ENCODE measurements at places on chromosomes 4 and X.

- no peak for DNase-seq
Observed at GRCh38 chr4:83247415-83248357, 36.9 kb downstream of the COQ2 start.

GRCh38 chrX:143081231-143081630 lies 55.5 kb downstream of the SPANXN4 start:
- DNase-seq: no peak

DNA sequence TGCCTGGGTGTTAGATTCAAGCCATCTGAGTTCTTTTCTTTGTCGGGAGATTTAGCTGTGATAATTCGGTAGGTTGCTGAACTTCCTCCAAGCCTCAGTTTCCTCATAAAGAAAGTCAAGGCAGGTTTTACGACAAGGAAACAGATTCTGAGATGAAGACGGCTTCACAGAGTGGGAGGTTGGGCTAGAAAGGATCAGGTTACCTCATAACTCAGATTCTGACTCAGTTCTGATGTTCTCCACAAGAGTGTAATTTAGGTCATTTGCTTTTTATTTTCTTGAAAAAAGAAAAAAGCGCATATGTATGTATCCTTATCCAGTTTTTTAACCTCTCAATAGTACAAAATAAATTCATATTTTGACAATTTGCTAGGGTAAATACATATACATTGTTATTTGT lies 47.2 kb upstream of the ELOVL6 start:
- DNase-seq: no peak

- no peak for DNase-seq
Observed at GRCh38 chr4:35166466-35166865, 1077.8 kb downstream of the ARAP2 start.

GRCh38 chr4:139622901-139623381 lies 42.7 kb upstream of the MGST2 start:
- no peak for DNase-seq

- DNase-seq: no peak
Observed at GRCh38 chr4:3257556-3258482, 8.9 kb downstream of the MSANTD1 start.

- no peak for DNase-seq
Observed at GRCh38 chr4:19725130-19725529, 526.6 kb upstream of the SLIT2 start.

DNA sequence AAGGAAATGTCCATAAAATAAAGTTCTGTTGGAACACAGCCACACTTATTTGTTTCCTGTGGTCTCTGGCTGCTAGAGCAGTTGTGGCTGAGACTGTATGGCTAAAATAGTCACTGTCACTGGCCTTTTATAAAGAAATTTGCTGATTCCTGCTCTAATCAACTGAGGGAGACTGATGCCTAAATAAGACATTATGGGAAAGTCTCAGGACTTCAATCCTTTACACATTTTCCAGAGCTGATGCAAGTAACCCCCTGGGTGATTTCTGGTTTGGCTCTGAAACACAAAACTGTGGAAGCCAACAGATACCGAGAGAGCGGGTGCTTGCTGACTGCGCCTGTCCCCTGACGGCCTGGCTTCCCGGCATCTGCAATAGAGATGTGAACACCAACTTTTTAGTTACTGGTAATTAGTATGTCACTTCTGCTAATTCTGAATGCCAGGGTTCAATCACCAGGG lies 64.0 kb downstream of the POLR2B start:
- DNase-seq: no peak

GRCh38 chrX:52261463-52262194 lies 76.9 kb downstream of the MAGED4 start:
- DNase-seq: peak; percentile 86

DNA sequence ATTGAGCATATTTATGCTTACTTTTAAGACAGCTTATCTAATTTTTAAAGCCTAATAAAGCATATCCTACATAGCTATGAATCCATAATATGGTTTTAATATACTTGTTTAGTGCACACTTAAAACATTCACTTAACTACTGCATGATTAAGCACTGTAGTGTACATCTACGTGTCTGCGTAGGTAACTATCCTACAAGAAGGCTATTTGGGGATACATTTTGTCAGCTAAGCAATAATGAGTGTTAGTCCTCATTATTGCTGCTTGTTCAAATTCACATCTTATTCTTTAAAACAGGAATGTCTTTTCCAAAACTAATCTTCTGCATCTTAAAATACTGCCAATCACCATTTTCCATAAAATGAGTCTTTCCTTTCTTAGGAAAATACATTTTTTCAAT lies 38.6 kb downstream of the GASK1B start:
- DNase-seq: no peak

DNA sequence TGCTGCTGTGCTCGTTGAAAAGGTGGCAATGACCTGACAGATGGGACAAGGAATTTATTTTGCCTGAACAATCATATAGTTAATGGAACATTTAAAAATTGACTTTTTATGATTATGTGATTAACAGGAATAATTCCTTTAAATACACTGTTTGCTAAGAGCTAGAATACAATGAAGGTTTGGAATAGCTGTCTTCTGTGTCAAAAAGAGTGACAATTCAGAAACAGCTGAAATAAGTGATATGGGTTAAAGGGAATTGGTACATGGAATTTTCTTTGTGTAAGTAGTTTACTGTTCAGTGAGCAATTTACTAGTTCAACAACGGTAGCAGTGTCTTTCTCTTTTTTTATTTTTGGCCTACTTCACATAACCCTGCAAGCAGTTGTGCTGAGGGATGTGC lies 1083.5 kb upstream of the GRID2 start:
- DNase-seq: no peak

DNA sequence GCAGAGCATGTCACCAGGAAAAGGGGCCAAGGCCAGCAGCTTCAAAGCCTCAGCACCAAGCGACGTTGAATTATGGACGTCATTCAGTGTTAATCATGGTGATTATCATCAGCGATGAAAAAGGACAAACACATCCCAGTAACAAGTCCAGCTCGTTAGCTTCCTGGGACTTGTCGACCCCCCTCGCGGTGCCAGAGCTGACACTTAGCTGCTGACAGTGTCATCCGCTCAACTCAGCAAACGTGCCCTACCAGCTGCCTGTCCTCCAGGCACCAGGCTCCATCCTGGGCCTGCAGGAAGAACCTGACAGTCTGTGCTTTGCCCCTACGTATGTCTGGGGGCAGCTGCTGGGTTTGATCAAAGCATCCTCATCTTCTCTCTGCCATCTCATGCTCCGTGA lies 137.0 kb upstream of the PSAPL1 start:
- DNase-seq: no peak

- no peak for DNase-seq
Observed at GRCh38 chr4:129233691-129234090, 137.7 kb downstream of the C4orf33 start.

DNA sequence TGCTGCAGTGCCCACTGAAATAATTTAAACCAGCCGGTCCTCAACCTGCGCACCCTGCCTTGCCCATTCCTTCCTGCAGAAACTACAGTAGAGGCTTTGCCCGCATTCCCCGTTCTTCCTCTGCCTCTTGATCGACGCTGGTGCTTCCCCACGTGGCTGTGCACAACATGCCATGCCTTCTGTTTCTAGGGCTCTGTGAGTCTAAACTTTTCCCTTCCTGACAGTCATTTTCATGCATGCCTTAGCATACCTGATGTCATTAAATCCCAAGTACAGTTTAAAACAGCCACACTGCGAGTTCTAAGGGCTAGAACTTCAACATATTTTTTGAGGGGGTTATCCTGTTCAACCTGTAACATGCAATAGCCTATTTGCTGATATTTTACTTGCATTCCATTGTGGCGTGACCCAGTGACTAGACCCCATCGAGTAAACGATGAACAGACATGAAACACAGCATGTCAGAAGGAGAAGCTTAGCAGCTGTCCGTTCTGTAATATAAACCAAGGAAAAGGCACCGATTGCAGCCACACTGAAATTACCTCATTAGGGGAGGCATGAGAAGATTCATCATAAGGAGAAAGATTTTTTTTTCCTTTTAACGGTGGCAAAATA lies 232.5 kb downstream of the ARHGAP10 start:
- DNase-seq: no peak

DNA sequence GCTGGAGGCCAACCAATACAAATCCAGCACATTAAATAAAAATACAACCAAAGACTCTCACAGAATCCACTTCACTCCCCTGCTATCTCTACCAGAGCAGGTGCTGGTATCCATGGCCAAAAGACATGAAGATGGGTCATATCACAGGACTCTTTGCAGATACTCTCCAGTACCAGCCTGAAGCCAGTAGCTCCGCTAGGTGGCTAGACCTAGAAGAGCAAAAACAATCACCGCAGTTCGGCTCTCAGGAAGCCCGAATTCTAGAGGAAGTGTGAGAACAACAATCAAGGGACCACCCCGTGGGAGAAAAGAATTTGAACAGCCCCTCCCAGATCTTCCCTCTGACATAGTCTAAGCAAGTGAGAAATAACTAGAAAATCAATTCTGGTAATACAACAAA lies 20.2 kb downstream of the CLIC2 start:
- no peak for DNase-seq

GRCh38 chr4:112901962-112902411 lies 147.5 kb upstream of the ANK2 start:
- DNase-seq: no peak

- DNase-seq: no peak
Observed at GRCh38 chrX:17594693-17595092, 142.6 kb upstream of the SCML1 start.

GRCh38 chr4:31236020-31236638 lies 516.0 kb downstream of the PCDH7 start:
- no peak for DNase-seq

DNA sequence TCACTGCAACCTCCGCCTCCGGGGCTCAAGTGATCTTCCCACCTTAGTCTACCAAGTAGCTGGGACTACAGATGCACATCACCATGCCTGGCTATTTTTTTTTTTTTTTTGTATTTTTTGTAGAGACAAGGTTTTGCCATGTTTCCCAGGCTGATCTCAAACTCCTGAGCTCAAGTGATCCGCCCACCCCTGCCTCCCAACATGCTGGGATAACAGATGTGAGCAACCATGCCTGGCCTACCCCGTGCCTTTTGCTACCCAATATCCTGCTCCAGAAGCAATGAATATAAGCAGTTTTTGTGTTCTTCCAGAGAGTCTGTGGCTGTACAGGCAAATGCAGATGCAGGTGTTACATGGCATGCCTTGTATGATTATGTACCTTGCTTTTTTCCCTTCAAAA lies 50.5 kb downstream of the TBC1D14 start:
- DNase-seq: no peak

DNA sequence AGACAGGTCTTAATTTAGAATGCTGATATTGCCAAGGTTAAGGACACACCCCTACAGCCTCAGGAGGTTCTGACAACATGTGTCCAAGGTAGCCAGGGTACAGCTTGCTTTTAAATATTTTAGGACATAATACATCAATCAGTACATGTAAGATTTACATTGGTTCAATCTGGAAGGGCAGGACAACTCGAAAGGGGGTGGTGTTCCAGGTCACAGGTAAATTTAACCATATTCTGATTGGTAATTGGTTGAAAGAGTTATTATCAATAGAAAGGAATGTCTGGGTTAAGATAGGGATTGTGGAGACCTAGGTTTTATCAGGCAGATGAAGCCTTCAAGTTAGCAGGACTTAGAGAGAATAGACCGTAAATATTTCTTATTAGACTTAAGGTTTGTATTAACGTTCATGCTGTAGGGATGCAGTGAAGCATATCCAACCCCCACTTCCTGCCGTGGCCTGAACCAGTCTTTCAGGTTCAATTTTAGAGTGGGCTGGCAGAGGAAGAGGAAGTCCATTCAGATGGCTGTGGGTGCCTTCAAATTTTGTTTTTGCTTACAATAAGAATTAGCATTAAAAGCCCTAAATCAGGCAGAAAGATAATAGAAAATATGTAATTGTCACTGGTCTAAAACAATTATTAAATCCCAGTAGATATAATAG lies 136.5 kb upstream of the GALNTL6 start:
- DNase-seq: no peak

DNA sequence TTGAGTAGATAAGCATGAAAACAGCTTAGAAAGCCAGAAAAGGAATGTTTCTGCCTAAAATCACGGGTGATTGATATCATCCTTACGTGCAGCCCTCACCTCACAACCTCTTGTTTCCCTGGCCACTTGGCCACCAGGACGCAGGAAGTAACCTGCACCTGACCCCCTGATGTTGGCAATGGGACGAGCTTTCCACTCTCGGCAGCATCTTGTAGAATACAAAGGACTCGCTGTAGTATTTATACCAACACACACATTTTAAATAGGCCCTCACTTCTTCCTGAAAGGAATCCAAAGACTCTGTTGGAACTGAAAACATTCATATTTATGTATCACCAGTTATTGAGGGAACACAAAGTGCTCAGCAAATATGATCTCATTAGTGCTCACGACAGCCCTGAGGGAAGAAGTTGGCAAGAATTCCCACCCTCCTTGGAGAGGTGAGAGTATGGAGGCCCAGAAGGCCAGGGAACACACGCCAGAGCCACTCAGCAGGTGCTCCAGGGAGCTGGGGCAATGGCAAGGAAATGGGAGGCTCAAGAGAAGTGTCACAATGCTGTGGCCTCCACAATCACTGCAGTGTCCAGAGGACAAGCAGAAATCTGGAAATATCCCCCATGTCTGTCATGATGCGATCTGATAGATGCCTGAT lies 103.3 kb upstream of the KIT start:
- DNase-seq: no peak

DNA sequence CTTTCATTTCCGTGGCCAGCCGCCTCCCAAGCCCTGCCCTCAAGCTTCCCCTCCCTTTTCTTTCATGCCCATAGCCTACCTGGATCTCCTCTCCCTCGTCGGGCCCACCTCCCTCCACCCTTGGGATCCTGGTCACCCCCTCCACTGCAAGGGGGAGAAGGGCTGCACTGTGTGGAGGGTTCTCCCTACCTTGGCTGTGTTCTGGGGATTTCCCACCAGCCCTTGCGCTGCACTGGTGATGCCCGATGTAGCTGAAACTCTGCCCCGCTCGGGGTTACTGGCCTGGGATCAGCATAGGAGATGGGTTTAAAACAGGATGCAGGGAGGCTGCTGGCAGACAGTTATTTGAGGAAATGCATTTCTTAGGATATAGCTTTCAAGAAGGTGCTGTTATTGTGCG lies 128.9 kb downstream of the TBL1X start:
- DNase-seq: no peak

- DNase-seq: no peak
Observed at GRCh38 chrX:40170830-40171512, 73.2 kb upstream of the BCOR start.

DNA sequence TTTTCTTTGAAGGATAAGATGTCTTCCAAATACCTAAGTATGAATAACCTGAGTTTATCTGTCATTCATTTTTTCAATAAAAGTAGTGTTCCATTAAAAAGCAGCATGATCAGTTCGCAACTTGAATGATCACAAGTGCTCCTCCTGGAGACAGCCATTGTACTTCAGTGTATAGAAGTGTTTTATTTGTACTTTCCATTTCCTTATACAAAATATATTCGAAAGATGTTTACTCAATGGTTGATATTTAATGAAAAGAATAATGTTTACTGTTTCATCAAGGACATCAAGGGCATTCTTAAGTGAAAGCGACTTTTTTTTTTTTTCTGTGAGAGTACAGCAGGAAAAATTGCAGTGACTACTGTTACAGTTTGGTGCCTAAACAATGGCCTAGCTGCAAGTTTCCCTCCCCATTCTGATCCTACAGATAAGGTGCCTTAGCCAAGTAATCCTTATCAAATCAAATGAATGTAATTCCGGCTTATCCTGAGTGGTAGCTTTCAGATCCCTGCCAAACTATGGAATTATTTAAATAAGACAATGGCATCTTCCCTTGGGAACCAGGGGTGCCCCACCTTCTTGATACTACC lies 69.0 kb upstream of the IL15 start:
- no peak for DNase-seq

GRCh38 chrX:48917139-48918001 lies 1.5 kb downstream of the PIM2 start:
- DNase-seq: peak; percentile 79

GRCh38 chr4:176125063-176125462 lies 59.4 kb downstream of the WDR17 start:
- no peak for DNase-seq
